ENCODE measurements at places on chromosomes 1 and 21.

DNA sequence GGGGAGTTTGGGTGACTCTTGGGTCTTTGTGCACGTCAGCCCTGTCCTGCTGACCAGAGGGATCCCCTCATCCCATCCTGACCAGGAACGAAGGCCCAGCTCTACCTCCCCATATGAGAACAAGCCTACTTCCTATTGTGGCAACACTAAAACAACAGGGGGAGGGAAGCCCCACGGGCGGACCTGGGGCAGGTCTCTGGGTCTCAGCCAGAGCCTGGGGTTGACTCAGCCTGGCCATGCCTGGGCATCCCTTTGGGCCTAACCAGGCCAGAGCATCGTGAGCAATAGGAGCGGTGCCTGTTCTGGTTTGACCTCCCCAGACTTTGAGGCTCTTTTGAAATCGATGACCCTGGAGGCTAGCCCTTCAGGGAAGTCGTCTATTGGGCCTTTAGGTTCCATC lies 16.8 kb downstream of the RPS6KA1 start:
- DNase-seq, result peak; percentile 85

DNA sequence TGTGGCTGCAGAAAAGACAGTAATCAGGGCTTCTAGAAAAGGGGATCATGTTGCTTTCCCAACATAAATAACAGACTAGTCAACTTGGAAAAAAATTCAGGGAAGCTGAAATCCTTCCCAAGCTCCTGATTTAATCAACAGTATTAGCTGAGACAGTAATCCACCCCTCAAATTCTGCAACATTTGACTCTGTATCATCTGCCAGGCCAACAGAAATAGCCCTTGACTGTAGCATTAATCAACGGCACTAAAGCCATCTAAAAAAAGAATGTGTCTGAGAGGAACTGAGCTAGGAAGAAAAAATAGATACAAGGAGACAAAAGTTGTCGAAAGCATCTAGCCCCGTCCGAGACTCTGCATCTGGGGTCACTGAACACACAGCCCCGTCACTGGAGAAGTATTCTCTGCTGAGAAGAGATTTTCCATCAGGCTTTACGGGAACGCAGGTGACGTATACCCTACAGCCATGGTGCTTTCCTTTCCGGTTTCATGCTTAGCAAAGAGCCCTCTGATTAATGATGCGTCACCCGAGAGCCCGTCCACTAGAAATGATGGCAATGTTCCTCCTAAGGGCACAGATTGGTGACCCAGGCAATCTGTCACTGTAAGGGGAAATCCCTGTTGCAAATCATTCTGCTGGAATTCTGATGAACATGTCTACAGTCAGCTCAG lies 42.1 kb upstream of the TP53BP2 start:
- peak; percentile 51 for DNase-seq

DNA sequence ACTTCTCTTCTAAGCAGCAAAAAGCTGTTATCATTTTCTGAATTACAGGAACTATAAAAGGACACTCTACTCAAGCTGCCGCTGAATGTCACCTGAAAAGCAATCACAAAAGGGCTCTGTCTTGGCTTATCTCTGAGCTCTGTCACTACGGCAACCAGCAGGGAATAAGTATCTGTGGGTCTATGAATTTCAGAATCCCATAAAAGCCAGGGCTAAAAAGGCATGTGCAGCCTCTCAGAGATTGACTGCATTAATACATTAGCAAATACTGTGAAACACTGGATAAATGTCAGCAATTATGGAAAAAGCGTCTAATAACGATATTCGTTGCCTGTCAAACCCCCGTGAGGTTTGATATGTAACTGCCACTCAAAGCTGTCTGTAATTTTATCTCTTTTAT lies 210.2 kb upstream of the DMRTA2 start:
- no peak for DNase-seq

DNA sequence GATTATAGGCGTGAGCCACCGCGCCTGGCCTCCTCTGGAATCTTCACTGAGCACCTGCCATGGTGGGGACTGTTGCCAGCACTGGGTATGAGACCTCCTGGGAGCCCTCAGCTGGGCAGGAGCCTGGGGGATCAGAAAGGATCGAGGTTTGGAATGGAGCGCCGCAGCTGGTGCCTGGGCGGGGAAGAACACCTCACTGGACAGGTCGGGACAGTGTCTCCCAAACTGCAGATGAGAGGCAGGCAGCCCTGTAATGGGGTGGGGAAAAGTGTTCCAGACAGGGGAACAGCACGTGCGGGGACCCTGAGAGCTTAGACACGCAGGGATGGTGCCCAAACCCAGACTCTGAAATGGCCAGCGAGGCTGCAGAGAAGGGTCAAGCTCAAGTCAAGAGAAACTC lies 150.9 kb upstream of the C1orf174 start:
- DNase-seq, result no peak

DNA sequence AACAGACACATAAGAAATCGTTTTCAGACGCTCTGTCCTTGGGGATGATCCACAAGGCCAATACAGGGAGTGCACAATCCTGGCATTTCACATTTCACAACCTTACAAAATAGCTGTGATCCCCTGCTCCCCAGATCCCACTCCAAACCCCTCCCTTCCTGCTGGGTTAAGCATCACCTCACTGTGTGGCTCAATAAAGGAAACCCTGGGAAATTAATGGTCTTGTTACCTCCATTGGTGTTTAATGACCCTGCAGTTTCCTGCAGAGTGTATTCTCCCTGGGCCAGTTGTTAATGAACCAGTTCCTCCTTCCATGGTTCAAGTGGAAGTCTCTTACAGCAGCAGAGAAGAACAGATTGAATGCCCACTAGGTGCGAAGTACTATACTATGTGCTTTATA lies 334.7 kb downstream of the OMA1 start:
- DNase-seq, result no peak

GRCh38 chr1:167482184-167482583 lies 36.1 kb downstream of the CD247 start:
- no peak for DNase-seq

- no peak for DNase-seq
These were observed 29.6 kb downstream of the RGL1 start for GRCh38 chr1:183834568-183834967.

DNA sequence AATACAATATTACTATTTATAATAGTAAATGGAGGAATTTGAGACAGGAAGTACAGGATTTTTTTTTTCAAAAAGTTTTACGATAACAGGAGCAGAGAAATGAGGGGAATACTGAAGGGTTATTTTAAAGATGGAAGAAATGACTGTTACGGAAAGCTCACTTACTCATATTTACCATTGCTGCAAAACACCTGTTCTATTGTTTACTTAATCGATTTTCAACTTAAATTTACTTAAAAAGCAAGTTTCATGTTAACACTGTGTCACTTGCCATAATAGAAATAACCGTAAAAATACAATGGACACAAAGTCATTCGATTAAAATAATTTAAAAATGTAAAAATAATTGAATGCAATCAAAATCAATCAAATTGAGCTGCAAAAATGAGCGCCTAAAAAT lies 3.4 kb upstream of the EXO1 start:
- DNase-seq, result no peak

GRCh38 chr1:39872698-39873097 lies 10.6 kb downstream of the TRIT1 start:
- DNase-seq, result no peak

GRCh38 chr21:44357064-44357837 lies 3.8 kb downstream of the TRPM2 start:
- DNase-seq, result no peak

DNA sequence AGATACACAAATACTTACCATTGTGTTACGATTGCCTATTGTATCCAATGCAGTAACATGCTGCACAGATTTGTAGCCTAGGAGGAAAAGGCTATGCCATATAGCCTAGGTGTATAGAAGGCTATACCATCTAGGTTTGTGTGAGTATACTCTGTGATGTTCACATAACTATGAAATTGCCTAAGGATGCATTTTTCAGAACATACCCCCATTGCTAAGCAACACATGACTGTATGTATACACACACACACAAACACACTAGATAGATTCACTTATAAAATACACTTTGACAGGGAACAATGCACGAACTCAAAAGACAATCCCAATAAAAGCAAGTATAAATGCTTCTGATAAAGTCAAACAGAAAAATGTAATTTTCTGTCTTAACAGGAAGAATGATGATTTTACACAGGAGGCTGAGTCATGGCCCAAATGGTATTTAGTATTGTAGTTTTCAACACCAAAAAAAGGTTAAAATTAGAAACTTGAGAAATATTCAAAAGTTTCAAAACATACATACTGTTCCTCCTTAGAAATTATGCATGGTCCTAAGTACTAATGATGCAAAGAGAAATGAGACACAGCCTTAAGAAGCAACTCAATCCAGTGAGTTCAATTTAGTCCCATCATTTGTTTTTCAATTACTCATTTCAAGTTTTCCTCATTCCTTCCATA lies 12.2 kb downstream of the FH start:
- DNase-seq, result no peak

DNA sequence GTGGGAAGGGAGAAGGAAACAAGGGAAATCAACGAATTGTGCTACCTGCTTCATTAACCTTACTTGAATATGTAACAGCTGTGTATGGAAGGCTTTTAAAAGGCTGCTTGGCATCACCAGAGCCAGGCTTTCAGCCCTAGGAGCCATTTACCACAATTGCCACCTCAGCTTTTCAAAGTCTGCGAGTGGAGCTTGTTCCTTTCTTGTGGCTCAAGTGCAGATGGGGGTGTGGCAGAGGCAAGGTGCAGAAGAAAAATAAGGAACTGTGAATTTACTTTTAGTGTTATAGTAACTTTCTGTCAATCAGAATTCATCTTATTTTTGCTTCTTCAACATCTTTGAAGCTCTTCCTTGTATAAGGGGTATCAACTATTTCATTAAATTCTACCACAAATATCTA lies 17.6 kb downstream of the CLCA2 start:
- no peak for DNase-seq

DNA sequence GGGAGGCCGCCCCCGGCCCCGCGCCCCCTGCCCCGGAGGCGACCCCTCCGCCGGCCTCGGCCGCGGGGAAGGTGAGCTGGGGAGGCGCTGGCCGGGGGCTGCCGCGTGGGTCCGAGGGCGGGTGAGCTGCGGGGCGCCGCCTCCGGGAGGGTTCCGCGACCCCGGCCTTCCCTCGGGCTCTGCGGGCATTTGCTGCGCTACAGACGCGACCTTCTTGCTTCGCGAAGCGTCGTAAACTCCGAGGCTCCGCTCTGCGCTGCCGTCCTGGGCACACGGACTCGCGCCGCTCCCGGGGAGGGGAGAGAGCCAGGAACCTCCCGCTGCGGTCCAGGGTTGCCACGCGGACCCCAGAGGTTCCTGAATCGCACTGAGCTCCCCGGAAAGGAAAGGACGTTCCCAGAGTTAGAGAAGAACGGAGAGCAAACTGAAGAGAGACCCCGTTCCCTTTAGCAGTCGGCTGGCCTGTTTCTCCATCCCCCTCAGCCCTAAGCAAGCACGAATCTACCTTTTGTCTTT lies 345 bp downstream of the SLX9 start:
- no peak for DNase-seq

DNA sequence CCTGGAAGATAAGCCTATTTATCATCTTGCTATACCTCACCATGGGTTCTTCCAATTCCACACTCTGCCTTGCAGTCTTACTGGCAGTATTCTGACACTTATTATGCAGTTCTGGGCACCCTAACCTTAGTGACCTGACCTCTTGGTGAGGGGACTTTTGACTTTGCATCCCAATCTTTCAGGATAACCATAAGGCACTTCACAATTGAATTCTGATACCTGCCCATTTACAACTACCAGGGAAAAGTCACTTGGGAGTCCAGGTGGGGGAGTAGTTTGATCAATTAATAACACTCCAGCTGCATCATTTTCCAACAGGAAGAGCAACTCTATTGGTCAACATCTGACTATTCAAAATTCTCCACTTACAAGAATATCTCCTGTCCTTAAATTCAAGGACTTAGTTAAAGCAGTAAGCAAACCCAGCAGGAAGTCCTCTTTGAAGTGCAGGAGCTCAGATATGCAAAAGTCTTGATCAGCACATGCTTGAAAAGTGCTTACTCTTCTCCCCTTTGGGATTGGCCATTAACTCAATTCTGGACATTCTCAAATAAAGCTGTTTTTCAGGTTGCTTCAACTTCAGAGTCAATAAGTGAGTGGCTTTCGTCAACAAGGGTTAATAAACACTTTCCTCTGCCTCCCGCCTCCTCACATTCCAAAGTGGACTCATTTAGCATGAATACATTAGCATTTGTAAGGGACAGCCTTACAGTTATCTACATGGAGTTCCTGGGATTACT lies 177.4 kb upstream of the NRIP1 start:
- no peak for DNase-seq

GRCh38 chr1:88296642-88297041 lies 387.4 kb upstream of the PKN2 start:
- no peak for DNase-seq

- DNase-seq, result peak; percentile 17
These were observed 17.8 kb upstream of the CNR2 start for GRCh38 chr1:23930861-23931490.

DNA sequence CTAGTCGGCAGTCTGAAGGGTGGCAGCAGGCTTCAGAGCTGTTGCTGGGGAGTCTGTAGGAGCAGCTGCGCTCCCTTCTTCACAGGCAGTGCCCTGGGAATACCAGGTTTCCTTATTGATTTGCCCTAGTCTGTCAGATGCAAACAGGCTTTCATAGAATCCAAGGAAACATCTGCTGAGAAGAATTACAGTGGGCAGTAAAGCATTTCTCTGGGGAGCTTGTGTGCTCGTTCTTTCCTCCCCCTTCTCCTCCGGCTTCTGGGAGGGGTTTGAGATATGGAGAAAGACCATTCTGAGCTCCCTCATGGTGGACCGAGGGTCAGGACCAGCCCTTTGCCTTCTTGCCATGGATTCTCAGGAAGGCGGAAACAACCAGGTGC lies 25.4 kb upstream of the PARP1 start:
- no peak for DNase-seq

DNA sequence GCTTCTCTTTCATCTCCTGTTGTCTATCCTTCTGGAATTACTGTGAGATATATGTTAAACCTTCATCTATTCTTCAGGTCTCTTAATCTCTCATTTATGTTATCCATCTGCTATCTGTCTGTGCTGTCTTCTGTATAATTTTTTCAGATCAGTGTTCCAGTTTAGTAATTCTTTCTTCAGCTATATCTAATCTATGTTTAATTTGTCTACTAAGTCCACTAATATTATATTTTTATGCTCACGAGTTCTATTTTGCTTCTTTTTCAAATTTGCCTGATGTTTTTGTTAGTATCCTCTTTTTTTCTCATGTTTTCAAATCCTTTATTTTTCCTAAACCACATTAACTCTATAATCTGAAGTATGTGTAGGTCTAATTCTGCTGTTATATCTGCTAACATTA lies 34.6 kb upstream of the PLEKHO1 start:
- DNase-seq, result no peak

DNA sequence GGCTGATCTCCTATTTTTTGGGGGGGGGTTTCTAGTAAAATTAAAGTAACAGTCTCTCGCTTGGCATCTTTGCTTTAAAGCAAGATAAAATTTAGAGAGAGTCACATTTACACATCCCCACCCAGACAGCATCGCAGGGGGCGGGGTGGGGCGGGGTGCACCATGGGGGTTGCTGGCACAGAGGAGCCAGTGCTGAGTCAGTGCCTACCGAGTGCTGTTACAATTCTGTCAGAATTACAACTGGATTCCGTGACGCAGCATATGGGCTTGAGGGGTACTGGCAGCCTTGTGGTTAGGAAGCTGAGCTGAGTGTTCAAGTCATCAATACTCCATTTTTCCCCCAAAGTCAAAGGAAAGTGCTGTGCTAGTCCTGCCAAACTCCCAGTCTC lies 175.9 kb downstream of the PRDM16 start:
- no peak for DNase-seq
